ENCODE measurements at places on chromosomes 1 and 21.
A peak's percentile ranks its signal among the peaks of the same experiment; 100 is the strongest.

DNA sequence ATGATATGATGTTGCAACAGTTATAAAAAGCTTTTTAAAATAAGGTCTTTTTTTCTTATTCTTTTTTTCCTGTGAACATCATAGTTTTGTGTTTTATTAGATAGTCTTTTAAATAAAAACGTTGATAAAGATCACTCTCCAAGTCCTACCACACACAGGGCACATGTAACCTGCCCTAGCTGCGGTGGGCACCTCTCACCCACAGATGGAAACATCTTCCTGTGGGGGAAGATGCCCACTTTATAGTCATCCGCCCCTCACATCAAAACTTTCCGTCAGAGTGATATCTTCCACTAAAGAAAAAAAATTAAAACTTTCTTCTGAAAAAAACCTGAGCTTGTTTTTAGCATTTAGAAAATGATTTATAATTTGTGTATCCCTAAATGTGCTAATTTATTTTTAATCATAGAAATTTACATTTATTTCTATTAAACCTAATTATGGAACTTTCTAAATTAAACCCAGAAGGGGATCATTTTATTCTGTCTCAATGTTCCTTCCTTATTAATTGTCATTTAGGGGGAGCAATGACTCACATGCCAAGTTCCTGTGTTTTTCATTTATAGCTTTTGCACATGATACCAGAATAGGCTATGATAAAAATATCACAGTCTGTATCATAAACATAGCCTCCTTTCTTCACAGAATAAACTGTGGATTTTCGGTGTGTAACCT is 24.7 kb downstream of the TNFRSF9 start:
- peak; percentile 61 for DNase-seq

DNA sequence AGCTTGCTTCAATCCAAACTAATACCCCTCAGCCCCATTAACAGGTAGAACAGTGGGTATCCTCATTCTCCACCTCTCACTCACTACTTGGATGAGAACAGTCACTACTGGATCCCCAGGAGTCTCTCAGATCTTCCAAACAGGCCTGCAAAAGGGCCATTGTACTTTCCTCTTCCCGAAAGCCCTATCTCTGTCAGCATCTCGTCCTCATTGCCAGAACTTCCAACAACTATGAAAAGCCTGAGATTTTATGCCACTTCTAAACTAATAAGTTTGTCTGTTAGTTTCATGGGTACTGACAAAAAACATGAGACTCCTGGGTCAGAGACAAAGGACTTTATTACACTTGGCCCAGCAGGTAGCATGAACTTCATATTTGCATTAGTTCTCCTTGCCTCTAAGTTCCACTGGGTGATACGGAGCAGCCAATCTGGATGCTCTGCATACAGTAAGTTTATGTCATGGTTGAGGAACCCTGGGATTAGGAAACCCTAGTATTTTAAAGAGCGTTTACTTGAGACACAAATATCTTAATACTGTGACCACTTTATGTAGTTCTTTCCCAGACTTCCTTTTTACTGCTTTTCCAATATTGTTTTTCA is 38.1 kb downstream of the VANGL2 start:
- DNase-seq = no peak

GRCh38 chr1:153746174-153746573 is 18.3 kb downstream of the INTS3 start:
- no peak for DNase-seq

GRCh38 chr1:76669624-76670315 is 197.5 kb upstream of the ST6GALNAC5 start:
- DNase-seq = no peak

DNA sequence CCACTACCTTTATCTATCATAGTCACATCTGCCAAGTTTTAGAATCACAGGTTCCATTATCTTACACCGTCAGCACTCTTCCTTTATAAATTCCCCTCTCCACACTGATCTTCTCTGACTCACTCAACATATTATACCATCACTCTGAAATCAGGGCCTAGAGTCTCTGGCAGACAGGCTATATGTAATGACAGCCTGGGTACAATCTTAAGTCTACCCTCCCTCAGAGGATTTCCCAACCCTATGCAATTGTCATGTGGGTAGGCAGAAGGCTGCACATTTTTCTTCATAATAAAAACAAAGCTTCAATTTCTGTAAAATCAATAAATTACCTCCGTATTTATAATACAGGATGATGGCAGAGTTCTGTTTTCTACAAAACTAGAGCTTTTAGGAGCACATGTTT is 138.0 kb downstream of the RERE start:
- no peak for DNase-seq

- DNase-seq = no peak
Measured at GRCh38 chr1:119929643-119930315, 33.5 kb upstream of the ADAM30 start.

DNA sequence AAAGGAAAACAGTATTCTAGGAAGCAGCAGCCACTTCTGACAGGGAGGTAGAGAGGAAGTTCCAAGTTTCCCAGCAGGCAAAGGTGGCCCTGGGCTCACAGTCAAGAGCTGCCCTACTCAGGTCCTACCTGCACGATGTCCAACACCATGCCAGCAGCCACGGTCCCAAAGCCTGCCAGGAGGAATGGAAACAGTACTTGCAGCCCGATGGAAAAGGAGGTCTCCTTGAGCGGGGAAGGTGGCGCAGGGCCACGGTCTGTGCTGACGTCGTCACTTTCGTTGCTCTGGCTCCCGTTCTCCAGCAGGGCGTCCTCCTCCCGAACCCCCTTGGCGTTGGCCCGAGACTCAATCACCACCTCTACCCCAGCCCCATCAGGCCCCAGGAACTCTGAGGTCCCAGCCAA is 3.1 kb downstream of the SLC41A1 start:
- DNase-seq = no peak

- DNase-seq = no peak
Measured at GRCh38 chr21:30222724-30223123, 6.8 kb upstream of the CLDN8 start.

DNA sequence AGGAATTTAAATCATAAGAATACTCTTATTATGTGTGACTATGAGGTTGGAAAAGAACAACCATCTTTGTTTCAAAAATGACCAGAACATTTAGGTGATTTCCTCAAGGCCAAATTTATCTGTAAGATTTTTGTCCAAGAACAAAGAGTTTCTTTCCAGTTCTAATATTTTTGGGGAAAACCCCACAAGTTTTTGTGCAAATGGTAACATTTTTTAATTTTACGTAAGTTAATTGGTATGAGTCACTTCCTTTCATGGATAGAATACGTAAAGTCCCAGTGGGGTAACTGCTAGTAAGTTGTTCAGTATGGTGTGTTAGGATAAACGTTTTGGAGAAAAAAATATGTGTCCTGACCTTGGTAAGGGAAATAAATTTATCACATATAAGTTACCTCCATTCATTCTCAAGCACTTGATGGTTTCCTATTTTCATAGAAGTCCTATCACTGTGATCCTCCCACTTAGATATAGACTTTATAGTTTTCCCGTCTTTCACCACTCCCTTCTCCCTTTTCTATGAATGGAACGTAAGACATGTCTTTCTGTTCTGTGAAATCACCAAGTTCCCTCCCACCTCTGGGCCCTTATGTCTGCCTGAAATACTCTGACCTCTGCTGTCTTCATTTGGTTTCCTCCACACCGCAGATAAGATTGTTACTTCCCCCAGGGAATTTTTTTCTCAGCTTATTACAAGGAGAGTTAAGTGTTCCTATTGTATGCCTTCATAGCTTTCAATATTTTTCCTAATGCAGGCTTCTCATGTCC is 34.9 kb upstream of the TSNAX start:
- DNase-seq = no peak

DNA sequence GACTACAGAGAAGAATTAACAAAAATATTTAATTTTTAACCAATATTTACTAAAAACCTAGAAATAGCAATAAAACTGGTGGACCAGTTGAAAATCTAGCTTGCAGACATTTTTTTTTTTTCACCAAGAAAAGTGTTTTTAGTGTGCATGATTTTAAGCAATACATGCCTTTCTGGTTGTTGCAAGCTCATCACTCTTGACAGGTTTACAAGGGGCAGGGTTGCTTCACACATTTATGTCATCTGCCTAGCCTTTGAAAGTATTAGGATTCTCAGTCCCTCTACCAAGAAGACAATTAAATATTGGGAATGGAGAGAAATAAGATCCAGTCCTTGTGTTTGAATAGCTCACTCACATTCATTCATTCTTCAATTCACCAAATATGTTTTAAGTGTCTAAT is 53.8 kb upstream of the LYPLAL1 start:
- DNase-seq = no peak

GRCh38 chr1:236167578-236167977 is 25.2 kb downstream of the GPR137B start:
- no peak for DNase-seq

- no peak for DNase-seq
Measured at GRCh38 chr1:68820151-68820550, 323.3 kb upstream of the DEPDC1 start.

- no peak for DNase-seq
Measured at GRCh38 chr1:39328586-39329121, 124.2 kb downstream of the MACF1 start.

- DNase-seq = no peak
Measured at GRCh38 chr1:224292419-224292818, 37.6 kb downstream of the NVL start.

- DNase-seq = peak; percentile 58
Measured at GRCh38 chr1:206803221-206803730, 31.0 kb upstream of the IL10 start.

GRCh38 chr1:84853741-84854721 is 39.0 kb downstream of the LPAR3 start:
- DNase-seq = peak; percentile 16

- no peak for DNase-seq
Measured at GRCh38 chr1:163240705-163241104, 38.0 kb upstream of the RGS5 start.

GRCh38 chr1:76090283-76091203 is 16.0 kb downstream of the ST6GALNAC3 start:
- DNase-seq = no peak

DNA sequence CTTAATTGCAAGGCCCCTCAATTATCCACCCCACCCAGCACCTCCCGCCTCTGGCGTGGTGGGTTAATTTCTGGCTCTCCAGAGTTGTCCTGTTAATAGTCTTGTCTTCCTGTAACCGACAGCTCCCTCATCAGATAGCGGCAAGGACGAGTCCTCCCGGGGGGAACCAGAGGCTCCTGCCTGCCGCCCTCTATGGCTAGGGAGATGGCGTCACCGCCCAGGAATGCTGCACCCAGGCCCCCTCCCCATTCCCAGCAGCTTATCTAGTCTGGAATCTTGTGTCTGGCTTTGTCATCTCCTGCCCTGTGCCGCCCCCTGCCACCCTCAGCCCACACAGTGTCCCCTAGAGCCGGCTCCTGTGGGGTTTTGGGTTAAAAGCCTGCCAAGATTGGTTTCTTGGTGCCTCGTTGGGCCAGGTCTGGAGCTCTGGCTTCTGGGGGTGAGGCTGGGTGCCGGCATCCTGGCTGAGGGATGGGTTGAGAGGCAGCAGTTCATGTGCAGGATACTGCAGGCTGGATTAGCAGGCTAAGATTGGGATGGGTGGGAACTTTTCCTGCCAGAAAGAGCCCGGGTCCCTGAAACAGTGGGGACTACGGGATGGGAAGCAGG is 48.8 kb downstream of the EDN2 start:
- no peak for DNase-seq

- no peak for DNase-seq
Measured at GRCh38 chr1:147377263-147378246, 135.1 kb downstream of the CHD1L start.

GRCh38 chr1:28855046-28855445 is 43.1 kb downstream of the OPRD1 start:
- DNase-seq = no peak

GRCh38 chr1:224815647-224816046 is 113.8 kb upstream of the DNAH14 start:
- DNase-seq = no peak

DNA sequence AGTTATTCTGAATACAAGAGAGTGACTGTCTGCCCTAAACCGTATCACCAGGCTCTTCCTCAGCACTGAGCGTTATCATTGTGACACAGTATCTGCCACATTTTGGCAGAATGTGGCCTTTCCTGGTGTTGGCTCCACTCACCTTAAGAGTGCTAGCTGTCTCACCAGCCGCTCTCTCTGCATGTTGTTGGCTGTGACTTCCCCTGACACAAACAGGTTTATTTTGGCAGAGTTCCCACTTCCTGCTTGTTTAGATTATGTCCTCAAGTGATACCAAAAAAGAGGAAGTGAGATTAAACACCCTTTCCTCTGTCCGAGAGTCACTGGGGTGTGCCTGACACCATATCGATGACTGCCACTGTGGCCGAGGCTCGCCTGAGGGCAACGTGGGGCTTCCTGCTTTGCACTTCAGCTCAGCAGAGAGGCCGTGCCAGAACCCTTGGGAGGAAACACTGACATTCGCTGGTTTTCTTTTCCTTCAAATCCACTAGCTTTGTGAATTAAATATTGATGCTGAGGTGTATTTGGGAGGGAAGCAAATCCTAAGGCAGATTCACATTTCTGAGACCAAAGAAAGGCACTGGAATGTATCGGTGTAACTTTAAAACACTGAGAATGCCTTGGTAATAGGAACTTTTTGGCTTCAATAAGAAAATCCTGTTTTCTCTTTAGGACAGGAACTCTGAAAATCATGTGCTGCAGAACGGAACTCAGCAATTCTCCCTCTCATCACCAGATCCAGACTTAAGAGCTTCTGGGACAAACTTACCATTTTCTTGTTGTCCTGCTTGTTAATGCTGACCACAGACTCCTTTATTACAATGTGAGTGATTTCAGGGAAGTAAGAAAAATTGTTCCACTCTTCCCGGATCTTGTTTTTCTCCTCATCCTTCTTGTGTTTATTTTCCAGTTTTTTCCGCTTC is 102.1 kb downstream of the JAK1 start:
- peak; percentile 47 for DNase-seq

GRCh38 chr1:198543670-198544260 is 3.3 kb upstream of the ATP6V1G3 start:
- no peak for DNase-seq

GRCh38 chr1:241311056-241311746 is 45.8 kb downstream of the RGS7 start:
- DNase-seq = no peak

DNA sequence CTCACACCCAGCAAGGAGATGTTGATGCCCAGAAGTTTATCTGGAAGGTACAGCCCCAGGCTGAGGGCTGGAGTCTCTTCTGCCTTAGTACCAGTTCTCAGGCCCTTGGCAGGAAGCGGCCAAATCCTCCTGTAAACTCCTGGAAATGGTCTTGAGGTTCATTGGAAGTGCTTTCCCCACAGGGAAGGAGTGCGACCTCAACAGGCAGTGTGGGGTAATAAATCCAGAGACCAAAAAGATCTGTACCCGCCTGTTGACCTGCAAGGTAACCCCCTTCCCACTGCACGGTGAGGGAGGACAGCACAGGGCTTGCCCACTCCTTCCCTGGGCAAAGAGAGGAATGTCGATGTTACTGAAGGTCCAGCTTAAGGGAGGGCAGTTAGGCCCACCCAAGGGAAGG is 4.5 kb downstream of the ATXN7L2 start:
- no peak for DNase-seq
